MCF 10A (cell line): ENCODE measurements at places on chromosomes 5 and 9.

- DNase-seq = peak; percentile 29
Measured at GRCh38 chr5:30749971-30750370, 443.5 kb upstream of the CDH6 start.

DNA sequence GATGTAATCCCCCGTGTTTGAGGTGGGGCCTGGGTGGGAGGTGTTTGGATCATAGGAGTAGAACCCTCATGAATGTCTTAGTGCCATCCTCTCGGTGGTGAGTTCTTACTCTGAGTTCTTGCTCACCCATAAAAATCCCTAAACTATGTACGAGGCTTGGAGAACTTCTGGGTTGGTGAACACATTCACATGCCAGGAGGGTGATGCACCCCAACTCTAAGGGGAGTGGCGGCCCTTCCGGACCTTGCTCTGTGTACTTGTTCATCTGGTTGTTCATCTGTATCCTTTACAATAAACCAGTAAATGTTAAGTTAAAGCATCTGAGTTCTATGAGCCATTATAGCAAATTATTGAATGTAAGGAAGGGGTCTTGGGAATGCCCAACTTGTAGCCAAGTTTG is 36.0 kb upstream of the RIC1 start:
- no peak for DNase-seq

DNA sequence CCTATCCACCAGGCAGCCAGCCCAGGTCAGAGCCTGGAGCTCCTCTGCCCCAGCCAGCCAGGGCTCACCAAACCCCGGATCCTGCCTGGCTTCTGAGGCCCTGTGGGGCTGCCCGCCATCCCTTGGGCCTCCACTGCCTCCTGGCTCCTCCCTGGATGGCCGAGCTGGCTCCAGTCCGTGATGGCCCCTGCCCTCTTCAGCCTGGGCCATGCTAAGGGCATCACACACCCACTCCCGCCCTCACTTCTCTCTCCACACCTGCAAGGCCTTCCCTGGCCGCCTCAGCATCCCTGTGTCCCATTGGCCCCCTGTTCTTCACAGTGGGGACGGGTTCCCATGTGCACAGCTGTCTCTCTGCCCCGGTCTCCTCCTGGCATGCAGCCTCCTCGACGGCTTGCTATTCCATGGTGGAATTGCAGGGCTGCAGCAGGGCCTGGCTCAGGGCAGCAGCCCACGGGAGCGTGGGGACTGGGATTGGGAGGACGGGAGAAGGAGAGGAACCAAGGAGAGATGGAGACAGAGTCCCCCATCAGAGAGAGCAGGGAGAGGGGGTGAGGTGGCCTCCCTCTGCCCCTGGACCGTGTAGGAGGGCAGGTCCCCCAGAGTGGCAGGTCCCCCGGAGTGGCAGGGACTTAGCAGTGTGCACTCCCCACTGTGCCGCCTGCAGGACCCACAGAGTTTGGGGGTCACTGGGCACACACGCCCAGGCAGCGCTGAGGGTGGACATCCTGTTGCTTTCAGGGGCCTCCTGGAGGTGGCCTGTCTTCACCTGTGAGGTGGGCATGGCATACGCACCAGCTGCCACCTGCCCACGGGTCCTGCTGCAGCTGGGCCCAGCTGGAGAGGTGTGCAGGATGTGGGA is 16.7 kb upstream of the RNU6ATAC start:
- DNase-seq = no peak

- DNase-seq = peak; percentile 70
Measured at GRCh38 chr5:173016598-173017046, 33.1 kb downstream of the ATP6V0E1 start.

- no peak for DNase-seq
Measured at GRCh38 chr5:38465702-38466423, 90.6 kb downstream of the LIFR start.
